ENCODE measurements at places on chromosomes 1 and 21.

DNA sequence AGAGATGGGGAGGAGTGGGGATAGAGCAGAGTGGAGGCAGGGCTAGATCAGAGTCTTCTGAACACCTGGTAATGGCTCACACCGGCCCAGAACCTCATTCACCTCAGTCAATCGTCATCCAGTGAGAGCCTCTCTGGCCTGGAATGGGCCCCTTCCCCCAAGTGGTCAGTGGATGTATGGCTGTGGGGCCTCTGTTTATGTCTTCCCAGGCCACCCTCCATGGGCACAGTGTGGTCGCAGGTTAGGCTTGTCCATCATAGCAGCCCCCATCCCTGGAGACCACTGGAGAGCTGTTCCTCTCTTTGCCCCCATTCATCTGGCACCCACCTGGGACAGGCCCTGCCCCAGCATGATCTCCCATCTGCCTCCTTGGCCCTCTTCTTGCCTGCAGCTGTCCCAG, 29.6 kb upstream of the TENT5C start:
- DNase-seq, result no peak

DNA sequence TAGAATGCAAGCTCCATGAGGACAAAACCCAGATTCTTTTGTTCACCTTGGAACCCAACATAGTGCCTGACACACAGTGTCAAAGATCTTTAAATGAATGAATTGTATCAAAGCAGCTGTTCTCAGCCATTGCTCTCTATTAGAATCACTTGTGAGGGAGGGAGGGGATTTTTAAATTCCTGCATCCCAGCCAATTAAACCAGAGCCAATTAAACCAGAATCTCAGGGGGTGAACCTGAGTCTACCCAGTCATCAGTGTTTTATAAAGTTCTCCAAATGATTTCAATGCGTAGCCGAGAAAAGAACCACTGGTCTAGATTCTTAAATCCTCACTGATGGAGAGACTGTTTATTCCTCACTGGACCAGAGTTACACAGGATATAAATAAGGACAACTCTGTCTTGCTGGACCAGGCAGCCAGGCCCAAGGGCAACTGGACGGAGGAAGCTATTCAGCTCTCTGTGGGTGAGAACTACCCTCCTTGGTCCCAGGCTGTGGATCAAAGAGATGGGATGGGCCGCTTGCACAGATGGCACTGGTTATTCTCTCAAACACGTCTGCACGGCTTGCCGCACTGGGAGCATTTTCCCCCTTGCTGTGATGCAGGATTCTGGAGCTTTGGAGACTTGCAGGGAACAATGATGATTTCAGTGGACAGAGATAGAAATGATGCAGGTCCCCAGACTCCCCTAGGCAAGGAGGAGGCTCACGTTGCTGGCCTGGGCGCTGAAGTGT, 20.0 kb upstream of the CDCA8 start:
- DNase-seq, result no peak

GRCh38 chr1:65166572-65167305, 18.7 kb downstream of the AK4 start:
- no peak for DNase-seq

- no peak for DNase-seq
These were observed 60.9 kb upstream of the LAX1 start for GRCh38 chr1:203704120-203704519.

GRCh38 chr1:153375511-153375910, at the start of gene S100A12:
Gene S100A12, minus strand, starts transcription at chr1:153375621. Its CDS starts 1,029 bp downstream, at chr1:153374592.
- DNase-seq, result no peak

- no peak for DNase-seq
These were observed 1337.9 kb downstream of the PLA2G4A start for GRCh38 chr1:188166654-188167053.

DNA sequence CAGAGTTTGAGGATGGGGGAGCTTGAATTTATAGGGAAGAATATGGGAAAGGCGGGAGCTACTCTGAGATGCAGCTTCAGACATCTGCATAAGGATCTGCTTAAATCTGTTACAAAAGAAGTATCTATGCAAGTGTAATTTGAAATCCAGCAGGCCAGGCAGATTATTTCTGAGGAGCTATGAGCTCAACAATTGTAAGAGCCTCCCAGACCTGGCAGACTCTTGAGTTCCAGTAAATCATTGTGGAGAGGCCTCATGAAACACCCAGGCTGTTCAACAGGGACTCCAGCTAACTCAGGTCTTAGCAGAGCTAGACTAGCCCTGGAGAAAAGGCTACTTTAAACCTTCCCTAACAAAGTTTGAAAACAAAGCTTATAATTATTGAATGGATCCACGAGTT, 647.5 kb upstream of the CHRM3 start:
- peak; percentile 12 for DNase-seq

GRCh38 chr1:109193653-109194590, 19.8 kb upstream of the SARS1 start:
- DNase-seq, result no peak
